CD4-positive, alpha-beta T cell treated with Interleukin-2 at 100 ng/mL for 4 hours (primary cell): ENCODE measurements at places on chromosomes 6 and 20.

GRCh38 chr6:54185885-54186284 is 74.6 kb downstream of the MLIP start:
- no peak for DNase-seq

DNA sequence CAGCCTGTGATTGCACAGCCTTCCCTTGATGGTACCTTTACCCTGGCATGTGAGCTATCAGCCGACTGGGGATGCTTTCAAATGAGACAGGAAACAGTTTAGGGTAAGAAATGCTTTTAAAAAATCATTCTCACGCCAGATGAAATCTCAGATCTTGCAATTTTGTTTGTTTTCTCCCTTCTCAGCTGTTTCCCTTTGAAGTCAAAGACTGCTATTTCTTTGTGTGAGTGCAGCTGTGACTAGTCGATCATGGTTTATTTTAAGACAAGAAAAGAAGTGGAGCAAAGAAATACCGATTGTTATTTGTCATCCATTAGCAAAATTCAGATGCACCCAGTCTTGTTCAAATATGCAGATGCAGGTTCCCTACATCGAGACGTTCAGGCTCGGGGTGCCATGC is 489.7 kb downstream of the QKI start:
- no peak for DNase-seq

GRCh38 chr6:6925391-6926164 is 182.2 kb upstream of the RREB1 start:
- DNase-seq, result no peak

- DNase-seq, result no peak
Measured at GRCh38 chr6:19380293-19380692, 456.9 kb upstream of the ID4 start.
